Activated CD4-positive, CD25-positive, alpha-beta regulatory T cell treated with anti-CD3 and anti-CD28 coated beads, Interleukin-2, amount 50 U/mL, for 24 hours (primary cell): ENCODE measurements at places on chromosomes 13 and 19.

GRCh38 chr19:15276620-15277215 is 44.5 kb upstream of the EPHX3 start:
- ATAC-seq, result no peak

GRCh38 chr19:39310558-39311311 is 9.9 kb downstream of the LRFN1 start:
- ATAC-seq, result no peak

DNA sequence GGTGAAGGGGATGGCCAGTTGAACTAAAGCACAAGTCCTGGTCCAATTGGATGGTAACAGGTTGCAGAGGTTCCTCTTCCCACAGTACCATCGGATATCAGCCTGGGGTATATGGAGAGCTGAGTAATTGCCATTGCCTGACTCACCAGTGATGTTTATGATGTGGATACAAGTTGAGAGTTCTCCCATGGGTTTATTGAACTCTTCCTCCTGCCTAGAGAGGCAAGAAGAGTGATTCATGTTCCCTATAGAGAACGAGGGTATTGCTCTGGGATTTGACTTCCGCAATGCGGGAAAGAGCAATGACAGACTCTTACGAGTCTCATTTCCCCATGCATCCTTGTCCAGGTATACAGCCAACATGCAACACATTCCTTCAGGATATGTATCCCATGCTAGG is 111.3 kb upstream of the PCDH9 start:
- ATAC-seq, result no peak

GRCh38 chr19:3494559-3494958 is 5.9 kb downstream of the DOHH start:
- ATAC-seq, result peak; percentile 73

- no peak for ATAC-seq
Measured at GRCh38 chr13:78700121-78700910, 41.4 kb upstream of the OBI1 start.

GRCh38 chr13:20332361-20333096 is 100.4 kb upstream of the GJB6 start:
- ATAC-seq, result no peak

DNA sequence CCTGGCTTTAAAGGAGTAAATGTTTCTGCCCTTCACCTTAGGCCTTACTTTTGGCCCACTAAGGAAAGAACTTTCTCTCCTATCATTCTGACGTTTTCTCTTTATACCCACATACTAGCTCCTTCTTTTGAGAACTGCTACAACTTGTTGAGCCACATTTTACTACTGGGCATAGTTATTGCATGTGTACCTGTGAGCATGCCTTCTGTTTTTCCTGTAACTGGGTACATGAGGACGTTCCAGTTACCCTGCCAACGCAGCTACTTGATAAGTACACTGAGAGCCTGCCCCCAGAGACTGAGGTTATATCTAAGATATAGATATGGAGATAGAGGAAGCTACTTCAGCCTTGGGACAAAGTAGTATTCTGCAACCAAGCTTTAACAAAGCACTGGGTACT is 3.5 kb downstream of the CCDC169 start:
- no peak for ATAC-seq

DNA sequence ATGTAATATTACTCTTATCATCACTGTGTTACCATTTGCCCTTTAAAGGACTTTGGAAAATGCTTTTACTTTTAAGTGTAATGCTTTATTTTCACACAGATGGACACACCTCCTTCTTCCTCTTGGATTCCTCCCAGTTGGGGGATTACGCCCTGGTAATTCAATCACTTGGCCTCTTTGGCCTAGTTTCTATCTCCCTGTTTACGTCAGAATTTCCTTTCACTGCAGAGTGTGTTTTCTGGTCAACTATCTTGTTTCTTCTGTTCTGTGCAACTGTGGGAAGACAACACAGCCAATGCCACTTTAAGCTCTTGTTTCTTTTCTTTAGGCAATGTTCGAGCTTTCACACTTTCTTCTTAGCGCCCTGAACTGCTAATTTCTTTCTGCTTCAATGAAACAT is 257.3 kb upstream of the MAB21L1 start:
- ATAC-seq, result no peak

DNA sequence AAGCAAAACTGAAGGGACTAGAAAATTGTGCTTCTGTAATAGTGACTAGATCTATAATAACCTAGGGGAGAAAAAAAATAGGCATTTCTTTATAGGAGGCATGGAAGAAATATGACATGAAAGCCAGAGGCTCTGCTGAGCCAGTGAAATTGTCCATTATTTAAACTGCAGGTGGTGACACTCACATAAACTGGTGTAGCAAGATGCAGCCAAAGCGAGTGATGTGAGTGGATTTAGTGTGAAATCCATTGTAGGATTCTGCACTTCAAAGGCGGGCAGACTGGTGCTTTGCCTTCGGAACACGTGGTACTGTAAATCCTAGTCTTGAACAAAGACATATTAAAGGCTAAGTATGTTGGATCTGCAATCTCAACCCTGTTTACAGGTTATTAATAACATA is 361.9 kb downstream of the TBC1D4 start:
- ATAC-seq, result no peak

- peak; percentile 57 for ATAC-seq
Measured at GRCh38 chr13:110676595-110677587, 29.0 kb downstream of the CARS2 start.

DNA sequence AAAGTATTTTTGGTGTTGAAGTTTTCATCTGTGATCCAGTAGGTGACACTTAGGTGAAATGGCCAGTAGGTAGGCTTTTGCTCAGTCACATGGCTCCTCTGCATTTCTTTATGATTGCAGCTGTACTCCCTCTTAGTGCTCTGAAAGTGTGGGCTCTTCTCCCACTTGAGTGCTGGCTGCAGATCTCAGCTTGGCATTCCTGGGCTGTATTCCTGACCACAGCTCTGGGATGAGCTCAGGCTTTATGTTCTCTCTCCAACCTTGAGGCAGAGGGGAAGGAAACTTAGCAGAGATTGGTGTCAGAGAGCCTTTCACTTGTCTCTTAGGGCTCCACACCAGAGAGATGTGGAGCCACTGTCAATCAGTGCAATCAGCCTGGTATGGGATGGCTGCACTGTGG is 254.3 kb downstream of the NDFIP2 start:
- ATAC-seq, result no peak

DNA sequence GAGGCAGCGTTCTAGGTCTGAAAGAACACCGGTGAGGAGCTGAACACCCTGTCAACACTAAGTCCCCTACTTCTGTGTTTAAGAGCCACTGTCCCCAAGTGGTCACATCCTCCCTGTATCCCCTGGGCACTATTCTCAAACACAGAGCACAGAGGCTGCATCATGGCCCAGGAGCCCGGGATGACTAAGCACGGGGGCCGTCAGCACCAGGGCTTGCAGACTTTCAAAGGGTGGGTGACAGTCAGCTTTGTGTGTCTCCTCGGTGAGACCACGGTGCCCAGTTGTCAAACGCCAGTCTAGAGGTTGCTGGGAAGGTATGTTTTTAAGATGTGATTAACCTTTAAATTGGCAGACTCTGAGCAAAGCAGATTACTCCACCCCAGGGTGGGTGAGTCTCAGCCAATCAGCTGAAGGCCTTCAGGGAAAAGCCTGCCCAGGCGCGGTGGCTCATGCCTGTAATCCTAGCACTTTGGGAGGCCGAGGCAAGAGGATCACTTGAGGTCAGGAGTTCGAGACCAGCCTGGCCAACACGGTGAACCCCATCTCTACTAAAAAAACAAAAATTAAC is 8.0 kb downstream of the MAP2K2 start:
- peak; percentile 24 for ATAC-seq

GRCh38 chr13:31885994-31886393 is 145.6 kb upstream of the FRY start:
- no peak for ATAC-seq

GRCh38 chr13:24232474-24232873 is 72.0 kb downstream of the SPATA13 start:
- ATAC-seq, result no peak

DNA sequence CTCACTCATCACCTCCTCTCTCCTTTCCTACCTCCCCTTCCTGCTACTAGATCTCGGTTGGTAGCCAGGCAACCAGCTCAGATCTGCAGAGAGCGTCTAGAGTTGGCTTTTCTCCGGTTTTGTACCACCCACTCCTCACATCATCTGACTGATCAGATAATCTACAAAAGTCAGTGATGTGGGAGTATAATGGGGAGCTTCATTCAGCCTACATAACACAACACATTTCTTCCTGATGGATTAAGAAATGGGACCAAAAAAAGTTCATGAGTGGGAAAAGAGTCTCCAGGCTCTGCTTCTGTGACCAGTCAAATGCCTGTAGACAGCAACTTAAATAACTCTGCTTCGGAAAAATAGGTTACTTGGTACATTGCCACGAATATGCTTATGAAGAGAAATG is 279.8 kb downstream of the DCLK1 start:
- ATAC-seq, result no peak

- no peak for ATAC-seq
Measured at GRCh38 chr19:39207293-39207836, 3.3 kb upstream of the SYCN start.

GRCh38 chr19:45901912-45902650 is at the start of gene MYPOP:
MYPOP (minus strand) TSS chr19:45902613; CDS start chr19:45901773, 840 bp downstream.
- no peak for ATAC-seq

- no peak for ATAC-seq
Measured at GRCh38 chr19:33285441-33285927, 16.9 kb downstream of the CEBPA start.

DNA sequence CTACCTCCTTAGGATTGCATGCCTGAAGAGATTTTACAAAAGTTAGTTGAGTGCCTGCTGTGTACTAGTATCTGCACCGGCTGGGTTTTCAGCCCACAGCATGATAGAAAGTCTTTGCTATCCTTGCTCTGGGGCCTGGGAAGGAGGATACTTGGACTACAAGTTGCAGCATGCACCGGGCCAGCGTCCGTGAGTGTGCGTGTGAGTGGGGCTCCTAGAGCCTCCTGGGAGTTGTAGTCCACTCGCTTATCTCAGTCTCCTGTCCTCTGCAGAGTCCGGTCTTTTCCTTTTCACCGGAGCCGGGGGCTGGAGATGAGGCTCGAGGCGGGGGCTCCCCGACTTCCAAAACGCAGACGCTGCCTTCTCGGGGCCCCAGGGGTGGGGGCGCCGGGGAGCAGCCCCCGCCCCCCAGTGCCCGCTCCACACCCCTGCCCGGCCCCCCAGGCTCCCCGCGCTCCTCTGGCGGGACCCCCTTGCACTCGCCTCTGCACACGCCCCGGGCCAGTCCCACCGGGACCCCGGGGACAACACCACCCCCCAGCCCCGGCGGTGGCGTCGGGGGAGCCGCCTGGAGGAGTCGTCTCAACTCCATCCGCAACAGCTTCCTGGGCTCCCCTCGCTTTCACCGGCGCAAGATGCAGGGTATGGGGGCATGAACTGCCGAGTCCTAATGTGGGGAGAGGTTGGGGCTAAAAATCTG is 20.6 kb downstream of the BRSK1 start:
- no peak for ATAC-seq

DNA sequence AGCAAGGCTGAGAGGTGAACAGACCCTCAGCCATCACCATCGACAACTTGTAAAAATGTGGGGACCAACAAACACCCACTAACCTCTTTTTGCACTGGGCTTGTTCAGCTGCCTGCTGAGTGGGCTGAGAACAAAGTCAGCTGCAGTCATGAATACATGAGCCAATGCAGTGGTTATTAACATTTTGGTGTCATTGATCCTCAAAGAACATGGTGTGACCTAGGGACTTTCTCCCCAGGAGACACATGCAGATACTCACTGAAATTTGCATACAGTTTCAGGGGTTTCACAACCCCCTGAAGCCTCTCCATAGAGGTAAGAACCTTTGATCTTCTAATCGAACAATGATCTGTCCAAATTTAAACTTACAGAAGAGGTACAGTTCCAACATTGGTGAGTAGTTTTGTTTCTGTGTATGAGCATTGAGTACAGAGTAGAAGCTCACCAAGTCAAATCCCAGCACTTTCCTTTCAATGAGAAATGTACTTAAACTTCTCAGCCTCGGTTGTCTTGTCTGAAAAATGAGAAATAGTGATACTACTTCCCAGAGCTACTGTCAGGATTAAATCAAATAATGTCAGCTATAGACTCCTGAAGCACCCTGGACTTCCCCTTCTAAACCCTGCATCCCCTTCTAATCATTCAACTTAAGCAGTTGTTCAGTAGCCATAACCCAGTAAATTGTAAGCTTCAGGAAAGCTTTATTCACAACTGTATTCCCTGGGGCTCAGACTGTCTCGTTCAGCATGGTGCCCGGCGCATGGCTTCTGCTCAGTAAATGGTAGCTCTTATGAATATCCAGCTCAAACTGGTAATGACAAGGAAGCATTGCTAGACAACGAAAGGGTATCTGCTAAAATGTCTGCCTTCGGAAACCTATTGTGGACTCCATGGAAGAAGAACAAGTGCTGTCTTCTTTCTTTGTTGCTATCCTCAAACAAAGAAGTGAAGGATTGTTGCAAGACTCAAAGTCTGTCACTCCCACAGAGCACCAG is 148.7 kb downstream of the FOXO1 start:
- peak; percentile 79 for ATAC-seq

GRCh38 chr19:1257475-1258162 is 9.2 kb downstream of the MIDN start:
- ATAC-seq, result no peak

GRCh38 chr19:3879656-3880055 is 829 bp upstream of the ATCAY start:
- no peak for ATAC-seq

- ATAC-seq, result peak; percentile 85
Measured at GRCh38 chr19:32396046-32396652, 9.4 kb upstream of the DPY19L3 start.
